ENCODE measurements at places on chromosomes 2 and 18. TPM values are rescaled to one million over a fixed set of nuclear protein-coding genes. Genes with fewer than 3 reads are reported as not detected.

FAP gene
- total RNA-seq, result 4.2 TPM

DNA sequence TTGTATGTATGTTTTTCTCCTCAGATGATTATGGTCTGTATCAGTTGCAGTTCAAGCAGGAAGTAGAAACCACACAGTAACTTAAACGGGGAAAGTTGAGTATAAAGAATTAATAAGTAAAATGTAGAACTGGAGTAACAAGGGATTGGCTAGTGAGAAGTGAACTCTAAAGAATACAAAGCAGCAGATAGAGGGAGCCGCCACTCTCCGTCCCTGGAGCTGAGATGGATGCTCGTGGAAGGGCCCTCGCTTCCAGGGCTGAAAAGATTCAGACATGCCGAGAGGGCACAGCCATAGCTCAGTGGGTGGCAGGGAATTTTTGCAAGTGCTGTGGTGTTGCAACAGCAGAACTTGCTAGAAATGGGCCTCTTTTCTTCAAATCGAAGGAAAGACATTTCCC is 155.8 kb downstream of the COL6A3 start:
- DNase-seq, result no peak

- no peak for DNase-seq
These were observed 131.2 kb upstream of the SEC11C start for GRCh38 chr18:59008302-59008974.

- no peak for DNase-seq
These were observed 29.7 kb downstream of the ZC3H6 start for GRCh38 chr2:112305132-112305531.

CYP26B1 gene
- total RNA-seq, result 6.9 TPM

- no peak for DNase-seq
These were observed 1083.8 kb upstream of the NRXN1 start for GRCh38 chr2:52115750-52116149.

POTEC gene
- total RNA-seq, result not detected

RGPD3 gene
- 0.25 TPM for total RNA-seq

GRCh38 chr2:152171718-152172117 is 3.8 kb downstream of the STAM2 start:
- no peak for DNase-seq

ONECUT2 gene
- total RNA-seq, result not detected

GRCh38 chr18:8448130-8448529 is 161.1 kb upstream of the RAB12 start:
- DNase-seq, result no peak

DNA sequence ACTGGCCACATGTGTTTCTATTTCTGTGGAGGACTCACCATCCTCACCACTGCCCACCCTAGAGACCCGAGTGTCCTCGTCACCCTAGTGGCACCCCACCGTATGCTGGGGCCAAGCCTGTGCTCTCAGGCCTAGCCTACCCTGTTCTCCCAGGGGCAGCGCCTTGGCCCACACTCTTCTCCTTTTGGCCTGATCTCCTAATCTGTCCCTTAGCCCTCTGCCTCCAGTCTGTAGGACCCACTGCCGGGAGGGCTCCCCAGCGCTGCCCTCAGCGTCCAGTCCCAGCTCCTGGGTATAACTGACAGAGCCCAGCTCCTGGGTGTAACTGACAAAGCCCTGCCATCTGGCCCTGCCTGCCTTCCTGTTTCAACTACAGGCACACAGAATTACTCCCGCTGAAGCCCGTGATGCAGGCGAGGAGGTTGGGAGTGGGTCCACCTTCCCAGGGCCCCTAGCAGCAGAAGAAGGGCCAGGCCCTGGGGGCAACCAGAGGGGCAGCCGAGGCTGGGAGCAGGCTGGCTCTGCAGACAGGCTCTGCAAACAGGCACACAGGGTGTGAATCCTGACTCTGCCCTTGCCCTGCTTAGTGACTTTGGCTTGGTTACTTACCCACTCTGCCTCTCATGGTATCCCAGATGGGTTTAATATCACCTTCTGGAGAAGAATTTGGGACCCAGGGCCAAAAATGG is 25.6 kb upstream of the PTMA start:
- DNase-seq, result no peak

- DNase-seq, result no peak
These were observed 45.4 kb downstream of the TTN start for GRCh38 chr2:178761759-178762371.

DNA sequence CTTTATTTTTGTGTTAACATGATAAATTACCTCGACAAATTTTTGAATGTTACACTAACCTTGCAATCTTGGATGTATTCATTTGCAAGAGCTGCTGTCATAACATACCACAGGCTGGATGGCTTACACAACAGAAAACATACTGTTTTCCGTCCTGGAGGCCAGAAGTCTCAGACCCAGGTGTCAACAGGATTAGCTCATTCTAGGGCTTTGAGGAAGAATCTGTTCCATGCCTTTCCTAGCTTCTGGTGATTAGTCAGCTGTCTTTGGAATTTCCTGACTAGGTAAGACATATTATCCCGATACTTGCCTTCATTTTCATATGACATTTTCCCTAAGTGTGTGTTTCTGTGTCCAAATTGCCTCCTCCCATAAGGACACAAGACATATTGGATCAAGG is 188.6 kb upstream of the CDH19 start:
- DNase-seq, result no peak

- no peak for DNase-seq
These were observed 14.0 kb downstream of the USP14 start for GRCh38 chr18:172361-172760.

GRCh38 chr2:186728631-186729030 is 34.8 kb downstream of the FAM171B start:
- no peak for DNase-seq

- DNase-seq, result no peak
These were observed 5.6 kb downstream of the RBKS start for GRCh38 chr2:27884601-27885000.

TFPI gene
- 68.8 TPM for total RNA-seq

DNA sequence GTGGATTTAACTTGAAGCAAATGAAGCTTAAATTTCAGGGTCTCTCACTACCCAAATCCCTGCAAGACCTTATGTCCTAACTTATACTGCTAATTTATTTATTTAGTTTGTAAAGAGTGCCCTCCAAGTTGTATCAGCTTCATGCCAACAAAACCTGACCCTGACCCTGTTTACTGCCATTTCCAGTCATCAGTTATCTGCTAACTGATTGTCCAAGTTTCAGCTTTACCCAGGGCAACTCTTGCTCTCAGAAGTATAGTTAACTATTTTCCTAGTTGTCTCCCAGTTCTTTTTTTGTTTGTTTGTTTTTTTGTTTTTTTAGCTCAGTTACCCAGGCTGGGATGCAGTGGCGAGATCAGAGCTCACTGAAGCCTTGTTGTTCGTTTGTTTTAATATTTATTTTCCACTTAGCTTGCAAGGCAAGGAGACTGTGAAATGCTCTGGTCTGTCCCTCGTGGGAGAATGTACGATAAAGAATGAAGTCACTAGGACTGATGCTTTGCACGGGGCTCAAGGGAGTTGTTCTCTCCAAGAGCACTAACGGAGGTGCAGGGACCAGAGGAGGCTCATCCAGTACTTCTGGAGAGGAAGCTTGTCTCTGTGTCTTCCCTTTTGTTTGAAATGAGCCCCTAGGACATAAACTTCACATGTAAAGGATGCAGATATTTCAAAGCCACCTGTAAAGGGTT is 35.3 kb downstream of the MYOM1 start:
- no peak for DNase-seq

GRCh38 chr2:143482771-143483170 is 353.6 kb downstream of the ARHGAP15 start:
- no peak for DNase-seq

- DNase-seq, result no peak
These were observed 2.8 kb upstream of the TANC1 start for GRCh38 chr2:158965641-158966040.

GRCh38 chr2:120552800-120553481 is 182.7 kb upstream of the GLI2 start:
- DNase-seq, result no peak

DPP10 gene
- total RNA-seq, result not detected

PLB1 gene
- total RNA-seq, result 2.5 TPM

GRCh38 chr2:26670171-26670570 is 22.4 kb upstream of the KCNK3 start:
- DNase-seq, result no peak

COLEC11 gene
- not detected for total RNA-seq

- DNase-seq, result no peak
These were observed 21.1 kb downstream of the USP14 start for GRCh38 chr18:179499-179898.

DNA sequence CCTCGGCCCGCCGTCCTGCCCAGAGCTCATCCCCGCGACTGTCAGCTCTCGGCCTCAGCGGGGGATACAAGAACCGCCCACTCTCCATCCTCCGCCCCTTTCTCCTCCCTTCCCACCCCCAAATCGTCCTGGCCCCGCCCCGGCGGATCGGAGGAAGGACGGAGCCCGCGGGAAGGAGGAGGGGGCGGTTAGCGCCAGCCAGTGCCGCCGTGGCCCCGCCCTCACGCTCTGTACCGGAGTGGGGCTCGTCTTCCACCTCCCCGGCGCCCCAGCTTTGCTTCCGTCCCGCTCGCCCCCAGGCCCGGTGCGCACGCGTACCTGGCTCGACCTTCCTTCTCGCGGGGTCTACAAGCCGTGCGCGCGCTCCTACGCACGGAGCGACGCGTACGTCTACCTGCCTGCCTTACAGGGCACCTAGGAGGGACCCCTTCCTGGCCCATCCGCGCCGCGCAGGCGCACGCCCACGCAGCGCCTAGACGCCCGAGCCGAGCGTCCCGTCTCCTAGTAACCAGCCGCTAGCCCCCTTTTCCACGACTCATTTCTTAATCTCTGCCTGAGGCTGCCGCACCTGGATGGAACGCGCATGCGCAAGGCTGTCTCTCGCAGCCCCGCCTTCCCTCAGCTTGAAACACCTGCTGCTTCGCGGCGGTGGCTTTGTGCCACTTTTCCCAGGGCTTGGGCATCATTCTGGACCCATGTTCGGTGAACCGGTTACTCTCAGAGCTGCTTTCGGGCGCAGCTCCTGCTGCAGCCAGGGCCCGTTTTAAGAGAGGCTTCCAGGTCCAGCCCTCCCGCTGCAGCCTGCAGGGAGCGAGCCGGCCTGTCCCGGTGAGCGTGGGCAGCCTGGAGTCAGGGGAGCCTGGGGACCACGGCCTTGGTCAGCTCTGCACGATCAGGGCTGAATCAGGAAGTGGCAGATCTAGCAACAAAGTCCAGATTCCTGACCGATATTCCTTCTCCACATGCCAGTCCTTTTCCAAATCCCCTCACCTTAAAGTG is at the start of gene C2orf15:
Gene C2orf15 (plus strand): TSS at position 598 of the 999 bp plus-strand sequence. CDS start 8,852 bp downstream, outside the sequence.
- DNase-seq, result no peak

UPP2 gene
- total RNA-seq, result not detected

MERTK gene
- total RNA-seq, result 15.7 TPM

DNA sequence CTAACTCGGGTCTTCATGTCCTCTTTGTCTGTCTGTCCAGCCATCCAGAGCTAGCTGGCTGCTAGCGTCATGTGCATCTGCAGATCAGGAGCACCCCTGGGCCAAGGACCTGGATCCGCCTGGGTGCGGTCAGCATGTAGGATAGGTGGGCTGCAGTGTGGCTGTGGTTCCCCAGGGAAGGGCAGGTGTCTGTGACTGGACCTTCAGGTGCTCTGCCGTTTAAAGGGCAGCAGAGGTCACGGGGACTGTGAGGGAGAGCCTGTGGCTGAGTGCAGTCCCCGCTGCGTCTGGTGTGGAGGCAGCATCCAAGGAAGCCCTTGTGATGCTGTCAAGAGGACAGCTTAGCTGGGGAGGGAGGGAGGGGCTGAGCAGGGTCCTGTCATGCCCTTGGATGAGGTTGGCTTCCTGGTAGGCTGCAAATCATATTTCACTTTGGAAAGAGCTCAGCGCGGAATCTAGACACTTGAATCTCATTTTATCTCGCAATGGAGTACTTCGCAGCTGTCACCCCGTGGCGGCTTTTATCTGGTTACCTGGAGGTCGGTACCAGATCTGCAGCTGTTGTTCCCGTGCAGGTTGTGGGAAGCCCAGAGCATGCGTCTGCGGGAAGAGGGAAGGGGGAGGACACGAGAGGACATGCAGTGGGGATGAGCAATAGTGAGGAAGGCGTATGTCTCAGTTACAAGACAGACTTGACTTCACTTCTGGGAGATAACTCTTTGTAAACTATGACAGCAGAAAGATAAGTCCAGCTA is 5.9 kb upstream of the RALB start:
- no peak for DNase-seq

DNA sequence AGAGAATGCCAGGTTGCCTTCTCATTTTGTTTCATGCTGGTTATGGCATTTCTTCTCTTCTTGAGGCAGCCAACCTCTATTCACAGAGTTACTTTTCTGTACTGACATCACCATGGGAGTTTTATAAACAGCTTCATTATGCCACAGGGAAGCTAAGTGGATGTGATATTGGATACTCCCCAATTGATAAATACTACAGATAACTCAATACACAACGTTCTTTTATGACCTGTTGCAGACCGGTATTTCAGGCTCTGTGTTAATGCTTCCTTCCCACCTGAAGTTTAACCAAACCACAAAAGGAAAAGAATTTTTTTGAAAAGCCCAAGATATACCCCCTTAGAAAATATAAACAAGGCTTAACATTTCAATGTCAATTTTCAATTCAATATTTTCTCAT is 258.3 kb upstream of the SOX11 start:
- no peak for DNase-seq

DNA sequence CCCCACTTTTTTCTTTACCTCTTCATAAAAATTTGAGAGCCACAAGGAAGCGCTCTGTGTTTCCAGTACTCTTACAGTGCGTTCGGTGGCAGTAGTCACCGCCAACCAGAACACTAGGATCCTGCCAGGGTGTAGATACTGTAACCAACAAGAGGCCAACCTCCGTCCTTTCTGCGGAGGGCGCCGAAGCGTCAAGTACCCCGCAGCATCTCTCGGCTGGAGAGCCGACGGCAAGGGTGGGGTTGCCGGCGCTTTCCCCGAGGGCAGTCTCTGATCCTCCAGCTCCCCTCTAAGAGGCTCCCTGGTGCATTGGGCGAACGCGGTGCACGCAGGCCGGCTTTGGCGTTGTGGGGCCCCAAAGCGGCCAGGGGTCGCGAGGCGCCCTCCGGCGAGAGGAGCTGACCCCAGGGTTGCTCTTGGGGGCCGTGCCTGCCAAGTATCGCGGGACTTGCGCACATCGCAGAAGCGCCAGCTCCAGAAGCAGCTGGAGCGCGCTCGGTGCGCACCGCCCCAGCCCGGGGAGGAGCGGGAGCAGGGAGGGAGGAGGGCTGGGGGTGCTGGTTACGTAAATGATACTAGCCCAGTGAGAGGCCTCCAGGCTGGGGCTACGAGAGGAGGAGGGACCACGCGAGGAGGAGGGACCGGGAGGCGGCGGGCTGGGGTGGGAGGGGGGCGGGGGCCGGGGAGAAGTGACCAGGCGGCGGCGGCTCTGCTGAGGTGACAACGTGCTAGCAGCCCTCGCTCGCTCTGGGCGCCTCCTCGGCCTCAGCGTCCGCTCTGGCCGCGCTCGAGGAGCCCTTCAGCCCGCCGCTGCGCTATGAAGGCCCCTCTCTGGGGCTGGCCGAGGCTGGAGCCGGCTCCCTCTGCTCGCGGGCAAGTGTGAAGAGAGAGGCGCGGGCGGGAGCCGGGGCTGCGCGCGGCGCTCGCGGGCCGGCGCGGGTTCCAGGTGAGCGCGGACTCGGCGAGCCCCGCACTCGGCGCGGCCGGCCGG is at the start of gene GALNT13:
Gene GALNT13 (plus strand): TSS at position 692 of the 991 bp plus-strand sequence.
- DNase-seq, result no peak

DNA sequence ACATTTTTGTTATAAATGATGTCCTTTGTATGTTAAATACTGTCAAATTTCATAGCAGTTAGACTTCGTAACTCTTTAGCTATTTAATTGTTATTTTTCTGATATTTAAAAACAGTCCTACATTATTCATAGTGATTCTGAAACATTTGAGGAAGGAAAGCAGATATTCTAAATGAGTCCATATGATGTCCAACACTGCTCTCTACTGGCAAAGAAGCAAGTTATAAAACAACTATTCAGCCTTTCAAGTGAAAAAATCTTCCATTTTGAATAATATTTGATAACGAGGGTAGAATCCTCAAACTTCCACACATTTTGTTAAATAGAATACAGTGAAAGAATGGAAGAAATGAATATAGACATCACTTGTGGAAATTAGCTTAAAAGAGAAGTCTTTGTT is 220.8 kb downstream of the GULP1 start:
- DNase-seq, result no peak
